ENCODE measurements at places on chromosomes 16 and 17.

GRCh38 chr16:84854759-84855158, 35.0 kb downstream of the CRISPLD2 start:
- no peak for DNase-seq

- peak; percentile 31 for DNase-seq
Measured at GRCh38 chr17:74296548-74296936, 22.5 kb downstream of the DNAI2 start.

DNA sequence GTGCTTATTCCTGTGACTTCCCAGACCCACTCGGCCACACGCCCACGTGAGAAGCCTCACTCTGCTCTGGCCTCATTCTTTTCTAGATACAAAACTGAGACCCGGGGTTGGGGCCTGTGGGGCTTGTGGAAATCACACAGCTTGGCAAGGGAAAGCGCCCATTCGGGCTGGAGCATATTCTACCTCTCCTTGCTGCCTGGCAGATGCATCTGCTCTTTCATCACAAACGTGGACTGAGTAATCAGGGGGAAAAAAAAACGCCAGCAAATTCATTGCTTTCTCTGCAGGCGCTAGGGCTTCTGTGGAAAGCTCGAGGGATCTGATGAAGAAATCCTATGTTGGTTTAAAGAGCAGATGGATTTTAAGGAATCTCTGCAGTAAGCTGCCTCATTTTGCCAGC, 44.4 kb downstream of the DNAH9 start:
- DNase-seq, result no peak

DNA sequence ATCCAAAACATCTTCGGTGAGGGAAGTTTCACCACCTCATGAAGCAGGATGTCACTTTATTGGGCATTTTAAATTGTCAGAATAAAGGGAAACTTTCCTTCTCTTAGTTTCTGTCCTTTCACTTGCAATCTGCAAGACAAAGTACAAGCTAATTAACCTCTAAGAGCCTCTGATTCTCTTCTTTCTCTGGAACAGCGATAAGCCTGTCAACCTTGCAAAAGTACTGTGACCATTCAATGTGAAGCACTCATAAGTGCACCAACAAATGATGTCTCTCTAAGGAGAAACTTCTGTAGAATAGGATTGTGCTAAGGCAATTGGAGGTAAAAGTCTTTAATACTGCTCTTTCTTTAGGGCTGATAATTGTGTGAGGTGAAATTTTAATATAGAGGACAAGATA, 1622.3 kb downstream of the CDH8 start:
- no peak for DNase-seq

DNA sequence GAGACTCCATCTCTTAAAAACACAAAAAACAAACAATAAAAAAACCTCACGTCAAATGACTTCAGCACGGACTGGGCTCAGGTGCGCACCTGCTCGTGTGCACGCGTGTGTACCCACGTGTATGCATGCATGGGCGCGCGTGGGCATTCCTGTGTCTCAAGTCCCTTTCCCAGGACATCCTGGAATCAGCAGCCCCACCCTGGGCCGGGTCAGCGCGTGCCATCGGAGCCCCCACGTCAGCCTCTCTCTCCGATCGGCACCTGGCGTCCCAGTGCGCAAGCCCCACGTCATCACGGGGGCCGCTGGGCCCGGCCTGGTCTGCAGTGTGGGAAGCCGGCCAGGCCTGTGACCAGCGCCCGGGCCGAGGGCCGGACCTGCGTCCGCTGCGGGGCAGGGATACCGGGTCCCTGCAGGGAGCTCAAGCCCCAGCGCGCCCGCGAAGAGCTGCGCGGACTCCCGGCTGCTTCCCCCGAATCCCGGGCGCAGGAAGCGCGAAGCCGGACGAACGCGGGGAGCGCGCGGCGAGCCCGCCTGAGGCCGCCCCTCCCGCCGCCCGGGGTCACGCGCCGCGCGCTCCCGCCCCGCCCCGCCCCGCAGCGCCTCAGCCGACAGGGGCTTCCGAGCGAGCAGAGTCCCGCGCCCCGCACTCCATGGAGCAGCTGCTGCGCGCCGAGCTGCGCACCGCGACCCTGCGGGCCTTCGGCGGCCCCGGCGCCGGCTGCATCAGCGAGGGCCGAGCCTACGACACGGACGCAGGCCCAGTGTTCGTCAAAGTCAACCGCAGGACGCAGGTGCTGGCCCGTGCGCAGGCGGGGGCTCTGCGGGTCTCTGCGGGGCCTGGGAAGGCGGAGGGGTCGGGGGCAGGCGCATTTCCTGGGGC, at the start of gene FN3K:
Gene FN3K, plus strand, starts transcription at position 629 of the 880 bp plus-strand sequence. Its CDS starts 22 bp downstream, at position 651.
- no peak for DNase-seq

GRCh38 chr16:26672206-26672605, 394.5 kb upstream of the C16orf82 start:
- no peak for DNase-seq

- no peak for DNase-seq
Measured at GRCh38 chr16:72222503-72222902, 50.5 kb upstream of the PMFBP1 start.

GRCh38 chr16:84648595-84649510, 542 bp downstream of the KLHL36 start:
- DNase-seq, result no peak

DNA sequence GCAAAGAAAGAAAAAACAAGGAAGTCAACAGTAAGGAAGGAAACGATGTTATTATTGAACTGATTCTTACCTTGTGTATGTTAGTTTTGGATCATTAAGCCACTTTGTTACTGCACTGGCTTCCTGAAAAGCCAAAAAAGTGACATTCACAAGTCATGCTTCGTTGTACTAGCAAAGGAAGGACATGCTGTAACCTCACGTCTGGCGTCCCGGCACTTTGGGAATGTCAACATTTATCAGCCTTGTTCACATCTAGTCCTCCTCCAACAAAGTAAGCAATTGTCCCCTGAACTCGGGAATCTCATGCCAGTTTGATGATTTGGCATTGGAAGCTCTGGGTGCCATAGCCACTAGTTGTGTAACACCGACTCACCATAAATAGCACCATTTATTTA, 731 bp upstream of the MKS1 start:
- DNase-seq, result no peak

DNA sequence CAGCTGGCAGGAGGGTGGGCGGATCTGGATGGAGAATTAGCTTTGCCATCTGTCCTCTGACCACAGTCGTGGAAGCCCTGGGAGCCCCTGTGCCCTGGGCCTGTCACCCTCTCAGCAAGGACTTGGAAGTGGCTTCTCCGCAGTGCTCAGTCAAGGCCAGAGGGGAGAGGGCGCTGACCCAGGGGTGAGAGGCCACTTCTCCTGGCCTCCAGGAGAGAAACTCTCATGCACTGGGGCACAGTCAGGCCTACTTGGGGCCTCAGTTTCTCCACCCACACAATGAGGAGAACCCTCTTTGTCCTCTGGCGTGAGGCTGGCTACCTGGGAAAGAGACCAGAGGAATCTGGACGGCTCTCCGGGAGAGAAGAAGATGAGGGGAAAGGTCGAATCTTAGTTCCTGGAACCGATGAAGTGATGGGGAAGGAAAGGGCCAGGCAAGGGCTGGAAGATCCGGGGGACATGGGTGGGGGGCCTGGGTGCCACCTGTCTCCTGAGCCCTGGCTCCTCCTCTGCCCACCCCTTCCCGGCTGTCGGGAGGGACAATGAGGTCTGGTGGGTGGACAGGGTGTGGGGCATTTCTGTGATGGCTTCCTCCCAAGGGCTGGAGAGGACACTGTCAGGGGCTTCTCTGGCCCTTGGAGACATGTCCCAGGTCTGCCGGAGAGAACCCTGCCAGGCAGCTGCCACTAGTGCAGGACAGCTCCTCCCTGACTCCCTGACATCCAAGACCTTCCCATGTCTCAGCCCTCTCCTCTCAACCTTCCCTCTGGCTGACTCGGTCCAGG, 9.0 kb upstream of the ARHGAP27 start:
- no peak for DNase-seq

- DNase-seq, result no peak
Measured at GRCh38 chr17:32523017-32523680, 36.4 kb downstream of the CDK5R1 start.

DNA sequence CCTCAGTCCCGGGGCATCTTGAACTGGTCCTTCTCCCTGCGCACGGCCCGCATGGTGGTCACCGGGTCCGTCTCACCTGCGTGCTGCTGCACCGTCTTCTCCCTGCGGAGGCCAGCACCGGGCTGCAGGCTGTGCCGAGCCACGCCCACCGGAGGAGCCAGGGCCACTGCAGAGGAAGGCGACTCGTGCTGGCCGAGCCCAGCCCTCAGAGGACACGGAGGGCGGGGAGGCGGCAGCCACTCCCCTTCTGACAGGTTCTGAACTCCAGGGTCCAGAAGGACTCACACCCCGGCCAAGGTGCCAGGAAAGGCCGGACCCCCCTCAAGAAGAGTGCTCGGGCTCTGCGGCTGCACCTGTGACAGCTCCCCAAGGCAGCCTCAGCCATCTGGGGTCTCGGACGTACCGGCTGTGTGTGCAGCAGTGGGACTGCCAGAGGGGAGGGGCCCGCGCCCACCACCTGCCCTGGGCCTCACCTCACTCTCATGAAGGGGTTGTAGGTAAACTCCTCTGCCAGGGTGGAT, 15.8 kb upstream of the IGFALS start:
- no peak for DNase-seq

- no peak for DNase-seq
Measured at GRCh38 chr17:12592941-12593340, 72.7 kb upstream of the MYOCD start.
